K562 (cell line): ENCODE measurements at places on chromosomes 12 and 14. TPM values are rescaled to one million over a fixed set of nuclear protein-coding genes. Genes with fewer than 3 reads are reported as not detected.
A peak's percentile ranks its signal among the peaks of the same experiment; 100 is the strongest.

Gene RNASE7
- total RNA-seq = not detected in 2 replicates

Gene DEGS2
- total RNA-seq = 2.7 TPM in 2 replicates

DNA sequence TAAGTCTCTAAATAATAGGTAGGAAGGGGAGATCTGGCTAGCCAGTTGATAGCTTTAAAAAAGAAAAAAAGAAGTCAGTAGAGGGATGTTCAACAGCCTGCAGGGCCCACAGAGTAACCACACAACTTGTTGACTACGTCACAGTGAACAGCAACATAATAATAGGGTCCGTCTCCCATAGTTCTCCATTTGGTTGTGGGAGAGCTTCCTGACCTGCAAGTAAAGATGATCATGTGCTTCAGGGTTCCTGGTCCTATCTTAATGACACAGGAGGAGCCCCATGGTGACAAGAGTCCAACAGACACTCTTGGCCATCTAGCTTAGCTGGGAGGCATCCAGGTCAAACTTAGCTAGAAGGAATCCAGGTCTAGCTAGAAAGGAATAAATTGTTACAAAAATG is 36.2 kb downstream of the FGD6 start:
- no peaks in the 10 kb centered on the region for H3K27me3 ChIP-seq
- peak overlapping the region; percentile 70 for H3K27ac ChIP-seq
- H3K4me1 ChIP-seq = peaks cover 43% of the 10 kb centered on the region
- H3K4me3 ChIP-seq = no peak overlapping the region

- no peak overlapping the region for H3K27ac ChIP-seq
- no peaks in the 10 kb centered on the region for H3K27me3 ChIP-seq
- H3K4me1 ChIP-seq = no peaks in the 10 kb centered on the region
- no peak overlapping the region for H3K4me3 ChIP-seq
Measured at GRCh38 chr12:38411946-38412345, 95.4 kb downstream of the ALG10B start.
